ENCODE measurements at places on chromosomes 4 and X.

GRCh38 chr4:166386491-166387360 is 513.7 kb downstream of the TLL1 start:
- no peak for DNase-seq

DNA sequence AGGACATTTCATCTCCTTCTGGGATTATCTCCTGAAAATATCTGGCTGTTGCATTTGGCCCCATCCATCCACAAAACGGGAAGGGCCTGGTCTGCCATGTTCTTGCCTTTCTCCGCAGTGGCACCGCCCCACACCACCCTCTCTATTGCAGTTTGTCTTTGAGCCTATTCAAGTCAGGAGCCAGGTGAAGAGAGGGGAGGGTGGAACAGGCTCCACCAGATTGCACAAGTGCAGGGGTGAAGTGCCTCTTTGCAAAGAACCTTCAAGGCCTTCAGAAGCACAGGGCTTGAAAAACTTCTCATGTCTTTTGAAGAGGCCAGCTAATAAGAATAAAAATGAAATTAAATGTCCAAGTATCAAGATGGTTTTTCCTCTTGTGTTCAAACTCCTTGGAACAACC is 28.7 kb downstream of the RS1 start:
- DNase-seq: no peak

DNA sequence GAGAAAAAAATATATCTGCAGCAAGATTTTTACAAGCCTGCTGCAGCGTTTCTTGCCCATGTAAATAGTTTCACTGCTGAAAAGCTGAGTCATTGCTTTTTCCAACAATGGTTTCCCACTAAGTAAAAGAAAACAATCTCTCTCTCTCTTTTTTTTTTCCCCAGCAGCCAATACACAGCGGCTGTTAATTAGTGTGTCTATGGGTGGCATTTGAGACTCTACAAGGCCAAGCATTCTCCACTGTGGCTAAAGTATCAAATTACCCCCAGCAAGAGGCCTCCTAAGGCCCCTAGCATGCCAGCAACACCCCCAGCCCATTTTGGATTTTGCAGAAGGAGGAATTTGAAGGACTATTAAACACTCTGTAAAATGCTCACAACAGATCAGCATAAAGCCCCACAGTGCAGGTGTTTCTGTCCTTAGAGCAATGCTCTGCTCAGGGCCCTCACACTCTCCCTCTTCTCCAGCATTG is 837.4 kb downstream of the TRIML1 start:
- DNase-seq: peak; percentile 1

DNA sequence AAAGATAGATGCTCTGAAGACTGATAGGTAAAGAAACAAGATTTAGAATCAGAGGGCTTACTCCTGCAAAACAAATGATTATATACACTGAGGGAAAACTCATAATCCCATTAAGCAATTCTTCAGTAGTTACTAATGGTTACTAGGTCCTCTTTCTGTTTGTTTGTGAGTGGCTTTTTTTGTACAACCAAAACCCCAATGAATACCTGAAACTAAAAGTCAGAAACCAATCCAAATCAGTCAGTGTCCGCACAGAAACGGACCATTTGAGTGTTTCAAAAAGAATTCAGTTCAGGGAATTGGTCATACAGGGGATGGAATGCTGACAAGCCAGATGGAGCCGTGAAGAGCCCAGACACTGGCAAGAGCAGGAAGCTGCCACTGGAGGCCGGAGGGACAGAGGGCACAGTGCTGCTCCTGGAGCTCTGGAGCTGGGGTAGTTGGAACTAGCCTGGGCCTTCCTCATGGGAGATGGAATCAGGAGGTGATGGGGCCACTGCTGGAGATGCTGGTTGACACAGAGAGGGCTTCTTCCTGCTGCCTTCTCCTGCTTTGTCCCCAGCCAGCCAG is 31.9 kb downstream of the SETD7 start:
- DNase-seq: no peak

- peak; percentile 7 for DNase-seq
Measured at GRCh38 chr4:145887241-145887991, 51.2 kb downstream of the ZNF827 start.

GRCh38 chrX:46792810-46793188 is 33.9 kb upstream of the SLC9A7 start:
- no peak for DNase-seq

DNA sequence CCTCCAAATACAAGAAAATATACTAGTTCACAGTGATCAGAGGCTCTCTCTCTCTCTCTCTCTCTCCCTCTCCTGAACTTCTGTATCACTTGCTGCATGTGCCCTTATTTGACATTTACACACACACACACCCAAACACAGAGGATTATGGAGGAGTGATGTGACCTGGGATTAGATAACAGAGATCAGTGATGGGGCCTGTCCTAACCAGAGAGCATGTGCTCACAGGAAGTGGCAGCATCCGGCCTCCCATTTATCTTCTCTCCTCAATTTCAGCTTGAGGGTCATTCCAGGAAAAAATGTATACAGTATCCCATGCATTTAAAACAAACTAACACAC is 143.0 kb downstream of the TSPAN5 start:
- peak; percentile 51 for DNase-seq

DNA sequence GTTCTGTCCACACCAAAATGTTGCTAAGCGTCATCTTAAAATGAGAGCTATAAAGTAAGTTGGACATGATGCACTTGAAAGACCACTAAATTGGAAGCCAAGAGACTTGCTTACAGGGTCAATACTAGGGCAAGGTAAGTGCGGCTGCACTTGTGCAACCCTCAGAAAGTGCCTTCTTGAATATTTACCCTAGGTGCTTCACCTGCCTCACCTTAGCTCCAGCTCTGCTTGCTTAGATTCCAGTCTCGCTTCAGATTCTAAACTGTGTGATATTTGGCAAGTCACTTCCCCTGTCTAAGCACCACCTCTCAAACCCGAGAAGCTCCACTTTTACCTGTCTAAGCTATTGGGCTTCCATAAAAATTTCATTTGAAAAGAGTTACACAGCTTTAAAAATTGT is 136.5 kb downstream of the GRIA3 start:
- DNase-seq: no peak

- DNase-seq: no peak
Measured at GRCh38 chr4:116427666-116428065, 657.7 kb downstream of the TRAM1L1 start.

DNA sequence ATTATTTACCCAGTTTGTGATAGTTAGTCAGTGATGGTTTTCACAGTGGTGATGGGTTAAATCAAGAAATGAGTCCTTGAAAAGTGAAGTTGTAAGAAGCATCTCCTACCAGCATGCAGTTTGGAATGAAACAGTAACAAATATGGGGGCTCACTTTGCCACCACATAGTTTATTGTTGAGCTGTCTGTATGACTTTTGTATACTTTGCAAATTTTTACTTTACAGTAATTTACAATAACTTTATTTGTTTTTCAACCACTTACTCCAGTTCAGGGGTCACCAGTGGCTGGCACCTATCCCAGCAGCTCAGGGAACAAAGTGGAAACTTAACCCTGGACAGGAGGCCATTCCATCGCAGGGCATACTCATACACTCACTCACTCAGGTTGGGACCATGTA is 64.5 kb upstream of the ANKRD50 start:
- no peak for DNase-seq

DNA sequence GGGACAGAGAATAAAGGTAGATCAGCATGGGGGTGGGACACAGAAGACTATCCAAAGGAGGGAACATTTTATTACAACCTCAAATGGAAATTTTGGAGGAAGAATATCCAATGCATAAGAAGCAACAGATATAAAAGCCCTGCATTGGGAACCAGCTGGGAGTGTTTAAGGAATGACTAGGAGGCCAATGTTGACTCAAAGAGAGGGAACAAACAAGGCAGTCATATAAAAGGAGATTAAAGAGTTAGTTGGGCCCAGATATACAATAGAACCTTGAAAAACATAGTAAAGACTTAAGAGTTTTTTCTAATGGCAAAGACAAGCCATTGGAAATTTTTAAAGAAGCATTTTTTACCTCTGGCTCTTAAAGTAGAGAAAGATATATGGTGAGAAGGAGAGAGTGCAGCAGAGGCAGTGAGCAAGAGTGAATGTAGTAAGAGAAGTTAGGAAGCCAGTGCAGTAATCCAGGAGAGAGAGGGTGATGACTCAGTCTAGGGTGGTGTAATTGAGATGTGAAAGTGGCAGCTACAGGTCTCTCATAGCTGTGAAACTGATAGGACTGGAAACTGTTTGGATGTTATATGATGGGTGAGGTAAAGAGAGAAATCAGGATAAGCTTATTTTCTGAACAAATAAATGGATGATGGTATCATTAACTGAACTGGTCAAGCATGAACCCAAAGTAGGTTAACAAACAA is 182.2 kb upstream of the ATOH1 start:
- no peak for DNase-seq

DNA sequence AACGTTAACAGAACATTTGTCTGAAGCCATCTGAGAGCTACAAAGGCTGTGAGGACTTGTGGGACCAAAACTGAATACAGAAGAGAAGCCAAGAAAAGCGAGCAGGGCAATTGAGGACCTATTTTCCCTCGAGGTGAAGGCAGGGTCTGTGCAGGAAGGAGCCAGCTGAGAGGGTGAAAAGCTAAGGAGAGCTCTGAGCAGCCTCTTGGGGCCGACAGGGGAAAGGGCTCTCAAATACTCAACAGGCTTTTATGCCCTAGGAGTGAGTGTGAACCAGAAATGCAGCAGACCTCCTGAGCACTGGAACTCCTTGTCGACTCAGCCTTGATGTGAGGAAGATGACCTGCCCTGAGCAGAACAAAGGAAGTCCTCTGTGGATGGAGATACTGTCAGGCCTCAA is 54.2 kb downstream of the C4orf50 start:
- no peak for DNase-seq

- no peak for DNase-seq
Measured at GRCh38 chr4:88247148-88247547, 37.2 kb downstream of the PPM1K start.

- DNase-seq: no peak
Measured at GRCh38 chr4:80161413-80162058, 35.8 kb upstream of the PRDM8 start.

DNA sequence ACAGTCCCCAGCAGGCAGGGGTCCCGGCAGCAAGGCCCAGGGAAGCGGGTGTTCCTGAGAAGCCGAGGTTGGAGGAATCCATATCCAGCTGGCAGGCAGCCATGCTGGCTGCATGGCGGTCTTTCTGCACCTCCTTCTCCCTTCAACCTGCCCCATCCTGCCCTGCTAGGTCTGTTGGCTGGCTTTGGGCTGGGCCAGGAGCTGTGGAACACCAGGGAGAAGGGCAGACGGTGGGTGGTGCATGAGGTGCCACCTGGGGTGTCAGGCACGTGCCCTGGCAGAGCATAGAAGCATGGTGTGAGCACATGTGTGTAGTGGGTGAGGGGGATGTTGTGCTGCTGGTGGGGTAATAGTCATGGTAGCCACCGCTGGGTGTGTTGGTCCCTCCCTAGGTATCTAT is 150.1 kb downstream of the PJA1 start:
- DNase-seq: no peak

GRCh38 chr4:10384974-10385373 is 72.3 kb downstream of the ZNF518B start:
- DNase-seq: no peak

DNA sequence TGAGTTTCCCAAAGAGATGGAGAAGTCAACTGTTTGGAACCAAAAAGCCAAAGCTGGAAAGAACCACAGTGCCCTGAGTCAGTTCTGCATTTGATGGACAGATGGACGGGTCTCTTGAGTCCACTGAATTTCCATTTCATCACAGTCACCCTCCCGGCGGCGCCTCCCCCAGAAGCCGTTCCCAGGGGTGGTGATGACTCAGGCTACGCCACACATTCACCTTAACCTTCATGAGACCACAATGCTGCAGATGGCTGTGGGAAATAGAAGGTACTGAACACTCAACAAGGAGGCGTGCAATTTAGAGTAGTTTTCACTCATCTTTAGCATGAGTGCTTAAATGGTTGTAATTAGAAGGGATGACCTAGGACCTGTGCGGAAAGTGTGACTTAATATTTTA is 61.3 kb downstream of the STOX2 start:
- no peak for DNase-seq

- DNase-seq: no peak
Measured at GRCh38 chr4:119678761-119679160, 50.2 kb upstream of the PDE5A start.

DNA sequence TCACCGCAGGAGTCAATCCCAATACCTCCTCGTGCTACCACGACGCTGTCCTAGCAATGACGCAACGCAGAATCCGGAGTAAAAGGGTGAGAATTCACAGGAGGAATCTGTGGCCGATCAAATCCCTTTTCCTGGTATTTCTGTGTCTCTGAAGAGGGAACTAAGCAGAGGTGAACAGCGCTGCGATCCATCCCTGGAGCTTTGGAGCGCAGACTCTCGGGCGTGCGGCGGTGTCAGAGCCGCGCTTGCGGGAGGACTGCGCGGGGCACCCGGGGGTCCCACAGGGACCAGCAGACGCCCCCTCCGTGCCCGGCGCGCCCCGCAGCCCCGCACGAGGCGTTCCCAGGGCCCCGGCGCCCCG is 17.2 kb upstream of the ZNF718 start:
- DNase-seq: no peak

GRCh38 chr4:39614487-39615162 is 24.0 kb downstream of the SMIM14 start:
- DNase-seq: no peak

DNA sequence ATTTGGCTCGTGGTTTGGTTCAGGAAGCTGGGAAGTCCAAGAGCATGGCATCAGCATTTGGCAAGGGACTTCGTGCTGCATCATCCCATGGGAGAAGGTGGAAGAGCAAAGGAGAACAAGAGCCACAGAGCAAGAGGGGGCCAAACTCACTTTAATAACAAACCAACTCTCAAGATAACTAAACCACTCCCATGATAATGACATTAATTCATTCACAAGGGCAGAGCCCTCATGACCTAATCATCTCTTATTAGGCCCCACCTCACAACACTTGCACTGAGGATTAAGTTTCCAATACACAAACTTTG is 113.4 kb upstream of the ATXN3L start:
- no peak for DNase-seq

DNA sequence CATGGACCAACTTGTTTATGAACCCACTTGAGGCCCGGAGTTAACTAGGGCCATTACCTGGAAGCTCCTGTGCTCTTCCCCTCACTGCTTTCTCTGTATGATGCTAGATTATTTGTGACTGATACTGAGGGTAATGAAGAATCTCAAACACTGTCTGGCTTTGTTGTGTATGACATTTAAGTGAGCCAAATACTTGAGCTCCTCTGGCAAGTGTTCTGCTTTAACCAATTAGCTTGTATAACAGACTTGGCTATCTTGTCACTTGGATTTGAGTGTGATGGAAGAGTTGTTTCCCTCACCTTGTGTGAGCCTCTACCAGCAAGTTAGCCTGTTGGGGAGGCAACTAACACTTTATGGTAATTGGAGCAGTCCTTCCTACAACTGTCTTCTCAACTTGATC is 42.7 kb downstream of the CCNG2 start:
- no peak for DNase-seq

All from umbilical cord (tissue), 2 donors.